M059J (cell line): ENCODE measurements at places on chromosomes 5 and 9.

- no peak for DNase-seq
Measured at GRCh38 chr5:158874343-158874742, 225.4 kb downstream of the EBF1 start.

- DNase-seq = peak; percentile 2
Measured at GRCh38 chr9:28166179-28166578, 592.9 kb upstream of the C9orf72 start.

DNA sequence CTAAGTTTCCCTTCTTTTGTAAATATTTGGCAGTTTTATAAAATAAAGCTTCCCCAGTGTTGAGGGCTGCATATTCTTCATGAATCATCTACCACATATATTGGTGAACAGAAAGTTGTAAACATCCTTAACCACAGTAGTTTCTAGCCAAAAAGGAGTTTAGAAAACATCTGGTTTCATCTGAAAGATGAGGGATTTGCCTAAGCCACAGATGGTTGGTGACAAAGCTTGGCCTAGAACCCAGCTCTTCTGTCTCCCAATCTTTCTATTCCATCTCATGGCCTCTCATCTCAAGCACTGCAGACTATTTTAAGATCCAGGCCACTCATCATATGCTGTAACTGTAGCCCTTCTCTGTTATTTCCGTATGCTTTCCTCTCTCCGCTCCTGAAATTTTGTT is 232.3 kb upstream of the TRPM3 start:
- peak; percentile 47 for DNase-seq

- DNase-seq = no peak
Measured at GRCh38 chr5:132822650-132823480, 7.6 kb downstream of the SHROOM1 start.

- peak; percentile 39 for DNase-seq
Measured at GRCh38 chr9:133971981-133972941, 19.9 kb downstream of the VAV2 start.

DNA sequence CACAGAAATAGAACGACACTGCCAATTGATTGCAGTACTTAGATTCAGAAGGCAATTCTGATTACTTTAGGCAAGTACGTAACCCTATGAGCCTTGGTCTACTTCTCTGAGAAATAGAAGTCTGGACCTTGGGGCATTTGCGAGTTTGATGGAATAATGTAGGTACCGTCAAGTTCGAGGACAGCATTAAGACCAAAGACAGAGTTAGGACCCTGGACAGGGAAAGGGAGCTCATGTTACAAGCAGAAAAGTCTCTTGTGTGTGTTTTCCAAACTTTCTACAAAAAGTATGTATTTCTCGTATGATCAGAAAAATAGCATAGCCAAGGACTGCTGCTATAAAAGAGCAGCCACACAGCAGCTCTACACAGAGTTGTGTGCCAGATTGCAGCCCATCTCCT is 20.1 kb downstream of the CCDC180 start:
- DNase-seq = no peak

- DNase-seq = no peak
Measured at GRCh38 chr9:28735738-28736342, 1162.6 kb upstream of the C9orf72 start.

GRCh38 chr9:134059661-134060395 is 8.0 kb downstream of the BRD3 start:
- DNase-seq = no peak

- no peak for DNase-seq
Measured at GRCh38 chr9:114574438-114574837, 13.1 kb upstream of the ATP6V1G1 start.

- no peak for DNase-seq
Measured at GRCh38 chr5:14460844-14461398, 120.7 kb upstream of the OTULINL start.

DNA sequence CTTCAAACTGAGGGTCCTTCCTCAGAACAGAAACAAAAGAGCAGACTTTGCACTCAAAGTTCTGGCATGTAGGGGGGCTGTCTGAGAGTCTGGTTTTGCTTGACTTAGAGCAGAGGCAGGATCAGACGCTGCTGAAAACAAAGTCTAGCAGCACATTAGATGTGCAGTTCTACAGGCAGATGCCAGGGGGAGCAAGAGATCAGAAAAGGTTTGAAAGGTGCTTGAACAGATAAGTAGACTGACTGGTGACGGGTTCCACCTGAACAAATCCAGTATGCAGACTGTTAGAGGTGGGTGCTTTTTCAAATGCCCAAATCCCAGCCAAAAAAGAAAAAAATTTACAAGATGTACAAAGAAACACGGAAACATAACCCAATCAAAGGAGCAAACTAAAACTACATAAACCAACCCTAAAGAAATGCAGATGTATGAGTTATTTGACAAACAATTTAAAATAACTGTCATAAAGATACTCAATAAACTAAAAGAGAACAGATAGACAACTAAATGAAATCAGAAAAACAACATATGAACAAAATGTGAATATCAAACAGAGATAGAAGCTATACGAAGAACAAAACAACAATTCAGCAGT is 194.7 kb upstream of the FREM1 start:
- peak; percentile 33 for DNase-seq

DNA sequence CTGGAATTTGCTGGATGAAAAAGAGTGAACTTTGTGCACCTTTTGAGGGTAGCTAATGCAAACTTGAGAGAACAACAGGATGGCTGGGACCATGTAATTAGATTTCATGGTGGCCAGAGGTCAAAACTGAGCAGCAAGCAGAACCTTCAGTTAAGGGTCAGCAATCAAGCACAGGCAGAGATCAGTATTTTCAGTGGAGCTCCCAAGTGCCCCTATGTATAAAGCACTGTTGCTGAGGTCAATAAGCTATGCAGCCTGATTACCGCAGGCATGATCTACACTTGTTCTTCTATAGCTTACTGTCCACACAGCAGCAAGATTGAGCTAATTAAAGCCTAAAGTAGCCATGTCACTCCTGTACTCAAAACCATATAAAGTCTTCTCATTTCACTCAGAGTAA is 62.1 kb upstream of the TMC1 start:
- no peak for DNase-seq

DNA sequence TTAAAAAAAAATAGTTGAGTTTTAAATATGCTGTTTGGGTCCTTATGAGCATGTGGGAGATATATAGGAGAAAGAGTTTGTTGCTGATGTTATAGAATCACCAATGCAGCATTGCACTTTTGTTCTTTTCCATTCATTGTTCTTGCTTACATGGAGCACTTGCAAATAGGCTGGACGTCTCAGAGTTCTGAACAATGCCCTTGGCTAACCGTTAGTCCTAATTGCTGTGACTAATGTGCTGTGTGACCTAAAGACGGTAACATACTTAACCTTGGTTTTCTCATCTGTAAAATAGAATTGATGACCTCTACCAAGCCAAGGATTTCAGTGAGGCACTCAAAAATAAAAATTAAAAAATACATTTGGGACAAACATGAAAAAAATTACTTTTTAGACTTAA is 29.8 kb downstream of the PIK3R1 start:
- peak; percentile 82 for DNase-seq

DNA sequence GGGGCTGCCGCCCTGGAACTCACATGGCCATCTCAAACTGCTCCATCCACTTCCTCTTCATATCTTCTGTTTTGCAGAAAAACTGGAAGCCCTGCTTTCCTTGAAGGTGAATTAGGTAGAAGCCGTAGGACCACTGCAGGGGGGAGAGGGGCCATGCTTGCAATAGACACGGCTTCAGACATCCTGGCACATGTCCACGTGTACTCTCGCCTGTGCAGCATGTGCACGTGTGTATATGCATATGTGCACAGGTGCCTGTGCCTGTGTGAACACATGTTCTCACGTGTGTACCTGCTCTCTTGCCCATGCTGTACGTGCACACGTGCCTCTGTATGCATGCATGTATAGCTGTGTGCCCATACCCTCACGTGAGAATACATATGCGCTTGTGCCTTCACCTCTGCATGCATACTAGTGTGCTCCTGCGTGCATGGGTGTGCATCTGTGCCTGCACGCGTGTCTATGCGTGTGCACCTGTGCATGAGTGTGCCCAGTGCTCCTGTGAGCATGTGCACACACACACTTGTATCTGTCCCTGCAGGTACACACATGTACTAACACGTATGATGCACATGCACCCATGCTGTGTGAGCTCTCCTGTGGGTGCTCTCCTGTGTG is 47.7 kb upstream of the SARDH start:
- no peak for DNase-seq

DNA sequence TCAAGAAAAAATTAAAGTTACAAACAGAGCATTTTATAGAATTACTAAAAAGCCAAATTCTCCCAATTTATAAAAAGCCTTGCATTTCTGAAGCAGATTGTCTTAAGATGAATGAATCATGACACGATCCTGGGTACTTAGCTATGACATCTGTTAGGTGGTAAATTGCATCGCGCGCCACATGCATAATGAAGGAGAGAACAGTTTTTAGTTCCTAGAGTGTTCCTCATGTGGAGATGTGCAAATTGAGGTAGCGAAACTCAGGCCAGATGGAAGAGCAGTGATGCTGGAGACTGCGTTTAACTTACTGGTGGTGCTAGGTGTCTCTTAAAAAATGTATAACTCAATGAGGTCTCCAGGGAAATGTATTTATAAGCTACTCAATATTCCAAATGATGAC is 516.1 kb downstream of the EFNA5 start:
- DNase-seq = no peak

DNA sequence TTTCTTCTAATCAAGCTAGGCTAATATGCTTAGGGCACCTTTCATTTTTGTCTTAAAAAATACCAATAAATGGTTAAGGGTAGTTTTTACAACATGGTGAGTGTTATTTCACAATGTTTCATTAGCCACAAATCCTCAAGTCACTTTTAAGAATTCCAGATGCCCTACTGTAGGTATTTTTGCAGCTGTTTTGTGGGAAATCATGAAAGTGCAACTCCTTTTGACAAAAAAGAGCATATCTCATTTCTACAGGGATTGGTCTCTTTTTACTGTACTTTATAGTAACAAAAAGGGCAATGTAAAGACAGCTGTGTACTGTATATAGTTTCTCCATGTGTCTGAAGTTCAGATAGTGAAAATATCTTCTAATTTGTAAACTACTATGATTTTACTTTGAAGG is 28.3 kb upstream of the GAS1 start:
- DNase-seq = no peak

DNA sequence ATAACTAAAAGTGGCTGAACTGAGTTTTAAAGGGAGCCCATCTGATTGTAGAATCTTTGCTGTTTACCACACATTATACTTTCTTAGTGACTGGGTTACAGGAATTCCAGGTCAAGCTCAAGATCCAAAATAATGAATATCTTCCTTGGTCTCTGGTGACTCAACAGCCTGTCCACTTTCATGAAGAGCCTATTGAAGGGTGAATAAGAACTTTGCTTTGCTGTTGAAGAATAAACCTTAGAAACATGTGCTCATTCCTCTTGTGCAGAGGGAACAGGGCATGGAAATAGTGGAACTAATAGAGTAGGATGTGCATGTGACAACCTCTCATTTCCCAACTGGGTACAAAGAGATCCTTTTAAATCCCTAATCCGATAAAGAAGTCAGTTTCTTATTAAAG is 21.4 kb downstream of the ALDH1A1 start:
- peak; percentile 15 for DNase-seq

DNA sequence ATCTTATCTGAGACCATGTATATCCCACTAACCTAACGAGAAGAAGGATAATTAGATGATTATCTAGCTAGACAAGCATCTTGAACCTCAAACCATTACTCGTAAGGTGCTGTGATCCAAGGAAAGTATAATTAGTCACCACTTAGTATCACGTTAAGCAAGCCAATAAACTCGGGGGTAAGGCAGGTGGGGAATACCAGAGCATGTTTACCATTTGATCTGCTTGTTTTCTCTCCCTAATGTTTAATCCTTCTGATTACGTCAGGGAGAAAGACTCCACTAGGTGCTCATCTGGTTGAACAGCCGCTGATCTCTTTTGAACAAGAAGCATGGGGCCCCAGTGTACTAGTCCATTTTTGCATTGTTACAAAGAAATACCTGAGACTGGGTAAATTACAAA is 69.9 kb upstream of the SLC1A1 start:
- DNase-seq = no peak

- DNase-seq = peak; percentile 97
Measured at GRCh38 chr9:74846766-74847165, 41.0 kb downstream of the TRPM6 start.

- DNase-seq = no peak
Measured at GRCh38 chr9:98862936-98863335, 55.5 kb downstream of the GALNT12 start.

- DNase-seq = no peak
Measured at GRCh38 chr9:88966894-88967676, 24.2 kb upstream of the S1PR3 start.

GRCh38 chr9:2087500-2088313 is 72.6 kb downstream of the SMARCA2 start:
- DNase-seq = peak; percentile 62
